ENCODE measurements at places on chromosomes 6 and 20. TPM values are rescaled to one million over a fixed set of nuclear protein-coding genes. Genes with fewer than 3 reads are reported as not detected.

Gene YTHDF1
- 16.4 TPM for total RNA-seq

Gene CLIC5
- total RNA-seq: under 0.01 TPM

Gene C6orf15
- not detected for total RNA-seq

Gene OXT
- total RNA-seq: not detected

Gene POM121L2
- not detected for total RNA-seq

Gene TNXB
- 0.90 TPM for total RNA-seq

Gene CD24
- 0.38 TPM for total RNA-seq

Gene MACROD2
- total RNA-seq: 0.25 TPM

Gene PLN
- not detected for total RNA-seq

Gene SCRT2
- not detected for total RNA-seq

Gene DLGAP4
- total RNA-seq: 7.8 TPM

GRCh38 chr20:34600892-34601653 is 42.6 kb downstream of the MAP1LC3A start:
- DNase-seq: no peak

- no peak for DNase-seq
Observed at GRCh38 chr6:42313941-42314570, 96.4 kb upstream of the MRPS10 start.

- DNase-seq: no peak
Observed at GRCh38 chr6:101302593-101302992, 90.9 kb upstream of the GRIK2 start.

GRCh38 chr6:43489277-43490072 is 12.1 kb downstream of the TJAP1 start:
- no peak for DNase-seq

DNA sequence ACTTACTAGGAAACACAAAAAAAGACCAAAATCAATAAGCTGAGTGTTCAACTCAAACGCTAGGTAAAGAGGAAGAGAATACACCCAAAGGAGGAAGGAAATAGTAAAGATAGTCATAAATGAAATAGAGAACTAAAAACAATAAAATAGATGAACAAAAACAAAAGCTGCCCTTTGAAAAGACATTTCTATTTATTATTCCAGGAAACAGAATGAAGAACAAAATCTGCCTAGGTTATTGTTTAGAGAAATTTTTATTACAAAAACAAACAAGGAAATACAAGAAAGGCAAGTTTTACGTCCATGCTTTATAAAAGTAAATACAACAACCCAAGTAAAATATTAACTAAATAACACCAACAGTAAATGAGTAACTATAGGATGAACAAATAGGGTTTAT is 20.1 kb downstream of the HLA-DMB start:
- DNase-seq: no peak

- DNase-seq: no peak
Observed at GRCh38 chr6:89604653-89605052, 33.9 kb downstream of the LYRM2 start.

DNA sequence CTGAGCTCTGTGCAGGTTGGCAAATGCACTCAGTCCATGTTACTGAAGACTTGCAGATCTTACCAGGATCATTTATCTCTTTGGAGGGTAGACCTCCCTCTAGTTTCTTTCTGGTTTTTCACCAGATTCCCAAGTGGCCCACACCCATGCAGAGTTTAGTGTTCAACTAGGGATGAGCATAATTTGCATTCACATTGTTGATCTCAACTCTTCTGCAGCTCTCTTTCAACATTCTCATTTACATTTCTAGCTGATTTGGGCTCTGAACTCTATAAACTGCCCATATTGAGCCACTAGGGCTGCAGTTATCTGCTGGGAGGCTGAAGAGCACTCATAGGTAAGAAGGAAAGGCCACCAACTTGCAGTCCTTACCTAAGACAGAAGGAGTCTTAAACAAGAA is 17.9 kb upstream of the HLA-C start:
- no peak for DNase-seq

DNA sequence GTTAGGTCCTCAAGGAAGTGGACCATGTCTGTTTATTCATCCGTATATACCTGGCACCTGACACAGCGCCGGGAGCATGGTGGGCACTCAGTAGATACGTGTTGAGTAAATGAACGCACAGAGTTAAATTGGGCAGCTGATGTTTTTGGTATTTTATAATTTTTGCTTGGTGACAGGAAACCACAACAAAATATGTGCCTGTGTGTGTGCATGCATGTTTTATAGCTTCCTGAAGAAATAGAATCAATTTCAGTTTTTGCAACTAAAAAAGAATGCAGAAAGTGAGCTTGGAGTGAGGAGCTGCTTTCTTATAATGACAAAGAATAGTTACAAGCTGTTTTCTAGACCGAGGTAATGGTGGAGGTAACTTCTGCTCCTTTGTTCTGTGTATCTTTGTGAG is 91.4 kb downstream of the PLCB4 start:
- no peak for DNase-seq

DNA sequence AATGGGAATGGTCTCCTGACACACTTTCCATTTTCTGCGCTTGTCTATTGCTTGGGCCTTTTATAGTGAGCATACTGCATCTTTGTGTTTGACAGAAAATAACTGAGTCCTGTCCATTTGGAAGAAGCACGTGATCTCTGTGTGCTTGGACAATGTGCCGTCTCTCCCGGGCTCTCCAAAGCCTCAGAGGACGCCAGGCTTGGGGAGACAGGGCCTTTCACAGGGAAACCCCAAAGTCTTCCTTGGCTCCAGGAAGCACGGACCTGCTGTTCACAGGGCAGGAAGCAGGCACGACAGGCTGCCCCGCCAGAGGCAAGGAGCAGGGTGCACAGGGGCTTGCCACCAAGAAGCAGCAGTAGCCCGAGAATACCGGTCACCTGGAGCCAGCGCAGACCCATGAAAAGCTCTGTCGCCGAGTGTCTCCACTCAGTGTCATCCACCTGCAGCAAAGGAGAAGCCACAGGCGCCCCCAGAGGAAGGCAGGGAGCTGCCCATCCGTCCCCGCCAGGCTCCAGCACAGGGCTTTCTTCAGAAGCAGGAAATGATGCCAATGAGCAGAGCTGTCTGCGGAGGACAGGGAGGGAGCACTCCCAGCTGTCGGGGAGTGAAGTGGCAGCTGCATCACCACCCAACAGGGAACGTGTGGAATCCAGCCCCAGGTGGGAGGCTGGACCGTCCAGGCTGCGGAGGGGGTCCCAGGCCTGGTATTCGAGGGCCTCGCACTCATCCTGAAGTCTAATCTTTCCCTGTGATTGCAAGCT is 135.1 kb downstream of the AGPAT4 start:
- DNase-seq: no peak

DNA sequence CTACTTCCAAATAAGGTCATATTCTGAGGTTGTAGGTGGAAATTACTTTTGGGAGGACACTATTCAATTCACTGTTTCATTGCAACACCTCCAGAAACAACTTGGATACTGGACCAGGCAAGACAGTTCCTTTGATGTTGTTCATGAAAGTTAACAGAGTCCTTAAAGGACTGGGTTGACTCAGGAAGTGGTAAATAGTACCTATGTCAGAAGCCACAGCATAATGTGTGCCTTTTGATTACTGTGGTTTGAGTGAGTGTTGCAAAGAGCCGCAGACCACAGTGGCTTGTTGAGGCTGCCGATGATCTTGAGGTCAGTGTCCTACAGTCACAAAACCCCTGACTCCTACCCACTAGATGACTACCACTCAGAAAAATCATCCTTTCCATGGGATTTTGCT is 10.9 kb downstream of the IL20RA start:
- no peak for DNase-seq

DNA sequence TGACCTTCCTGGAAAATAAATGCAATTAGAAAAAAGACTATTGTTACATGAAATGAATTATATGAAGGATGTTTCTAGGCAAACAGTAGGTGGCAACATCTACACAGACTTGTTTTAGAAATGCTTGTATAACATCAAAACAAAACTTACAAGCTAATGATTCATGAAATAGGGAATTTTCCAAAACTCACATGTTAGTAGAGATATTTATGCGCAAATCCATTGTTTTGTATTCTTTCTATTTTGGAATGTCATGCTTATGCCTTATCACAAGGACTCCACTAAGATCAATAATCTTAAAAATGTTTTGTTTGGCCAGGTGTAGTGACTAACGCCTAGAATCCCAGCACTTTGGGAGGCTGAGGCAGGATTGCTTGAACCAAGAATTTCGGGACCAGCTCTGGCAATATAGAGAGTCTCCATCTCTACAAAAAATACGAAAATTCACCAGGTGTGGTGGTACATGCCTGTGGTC is 32.3 kb upstream of the LGSN start:
- DNase-seq: peak; percentile 23

GRCh38 chr6:11413728-11414127 is 123.8 kb upstream of the TMEM170B start:
- DNase-seq: no peak

- no peak for DNase-seq
Observed at GRCh38 chr6:81144346-81144745, 608.1 kb downstream of the TENT5A start.

GRCh38 chr20:18852318-18852717 is 38.7 kb downstream of the SCP2D1 start:
- DNase-seq: no peak

DNA sequence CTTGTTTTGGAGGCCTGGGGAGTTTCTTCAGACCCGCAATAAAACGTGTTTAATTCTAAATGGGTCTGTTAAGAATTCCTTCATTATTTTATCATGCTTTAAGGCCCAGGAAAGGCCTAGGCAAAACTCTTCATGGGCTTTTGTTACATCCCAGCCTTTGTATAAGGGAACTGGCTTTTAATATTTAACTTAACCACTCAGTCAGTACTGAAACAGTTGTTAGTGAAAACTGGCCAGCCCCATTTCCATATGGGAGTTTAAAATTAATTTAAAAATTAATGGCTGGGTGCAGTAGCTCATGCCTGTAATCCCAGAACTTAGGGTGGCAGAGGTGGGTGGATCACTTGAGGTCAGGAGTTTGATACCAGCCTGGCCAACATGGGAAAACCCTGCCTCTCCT is 213.2 kb upstream of the FKBP1C start:
- no peak for DNase-seq

DNA sequence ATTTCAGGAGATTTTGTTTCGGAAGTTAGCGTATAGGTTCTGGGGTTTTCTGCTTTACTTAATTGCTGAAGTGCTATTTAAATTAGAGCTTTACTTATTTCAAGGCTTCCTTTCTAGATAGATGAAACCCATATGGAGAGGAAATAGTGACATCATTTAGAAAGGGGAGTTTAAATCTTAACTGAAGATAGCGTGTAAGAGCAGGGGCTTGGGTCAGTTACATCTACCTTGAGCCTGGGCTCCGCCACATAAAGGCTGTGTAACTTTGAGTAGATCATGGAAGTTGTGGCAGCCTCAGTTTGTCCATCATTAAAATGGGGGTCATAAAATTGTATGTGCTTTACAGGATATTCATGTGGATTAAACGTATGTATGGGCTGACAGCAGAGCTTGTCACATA is 4.7 kb downstream of the CDS2 start:
- DNase-seq: no peak

GRCh38 chr20:39433466-39433865 is 471.3 kb downstream of the DHX35 start:
- no peak for DNase-seq

DNA sequence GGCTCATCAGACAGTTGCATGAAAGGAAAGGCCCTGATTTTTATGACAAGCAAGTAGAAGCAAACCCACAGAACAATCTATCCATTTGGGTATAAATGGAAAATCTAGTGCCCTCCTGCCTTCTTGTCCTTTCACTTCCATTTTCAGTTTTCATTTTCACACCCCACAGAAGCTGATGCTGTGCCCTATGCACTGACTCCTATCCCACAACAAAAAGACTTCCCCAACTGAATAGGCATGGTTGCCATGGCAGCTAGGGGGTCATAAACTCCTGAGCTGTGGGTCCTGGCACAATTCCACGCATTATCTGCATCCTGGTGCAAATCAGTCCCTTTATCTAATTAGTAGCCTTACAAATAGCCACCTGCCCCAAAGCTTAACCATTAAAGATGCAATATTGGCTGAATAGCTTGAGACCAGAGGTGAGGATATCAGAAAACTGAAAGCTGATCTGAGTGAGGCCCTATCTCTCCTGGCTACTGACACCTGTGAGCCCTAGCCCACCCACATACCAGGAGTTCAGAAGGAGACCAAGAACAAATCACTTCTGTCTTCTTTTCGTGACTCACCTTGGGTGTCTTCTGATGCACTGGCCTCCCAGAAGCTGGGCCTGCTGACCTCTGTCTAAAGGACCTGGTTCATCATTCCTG is 34.9 kb upstream of the HEY2 start:
- no peak for DNase-seq

GRCh38 chr6:42136508-42137193 is 5.8 kb downstream of the C6orf132 start:
- DNase-seq: peak; percentile 66

DNA sequence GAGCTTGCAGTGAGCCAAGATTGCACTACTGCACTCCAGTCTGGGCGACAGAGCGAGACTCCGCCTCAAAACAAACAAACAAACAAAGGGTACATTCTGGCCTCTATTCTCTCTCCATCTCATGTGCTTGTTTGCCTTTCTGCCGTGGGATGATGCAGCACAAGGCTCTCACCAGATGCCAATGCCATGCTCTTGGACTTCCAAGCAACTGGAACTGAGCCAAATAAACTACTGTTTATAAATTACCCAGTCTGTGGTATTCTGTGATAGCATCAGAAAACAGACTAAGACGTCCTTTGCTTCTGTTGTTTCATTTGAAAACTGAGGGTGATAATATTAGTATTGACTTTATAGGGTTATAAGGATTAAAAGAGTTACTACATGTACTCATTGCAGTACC is 3.6 kb upstream of the BRD2 start:
- DNase-seq: no peak

DNA sequence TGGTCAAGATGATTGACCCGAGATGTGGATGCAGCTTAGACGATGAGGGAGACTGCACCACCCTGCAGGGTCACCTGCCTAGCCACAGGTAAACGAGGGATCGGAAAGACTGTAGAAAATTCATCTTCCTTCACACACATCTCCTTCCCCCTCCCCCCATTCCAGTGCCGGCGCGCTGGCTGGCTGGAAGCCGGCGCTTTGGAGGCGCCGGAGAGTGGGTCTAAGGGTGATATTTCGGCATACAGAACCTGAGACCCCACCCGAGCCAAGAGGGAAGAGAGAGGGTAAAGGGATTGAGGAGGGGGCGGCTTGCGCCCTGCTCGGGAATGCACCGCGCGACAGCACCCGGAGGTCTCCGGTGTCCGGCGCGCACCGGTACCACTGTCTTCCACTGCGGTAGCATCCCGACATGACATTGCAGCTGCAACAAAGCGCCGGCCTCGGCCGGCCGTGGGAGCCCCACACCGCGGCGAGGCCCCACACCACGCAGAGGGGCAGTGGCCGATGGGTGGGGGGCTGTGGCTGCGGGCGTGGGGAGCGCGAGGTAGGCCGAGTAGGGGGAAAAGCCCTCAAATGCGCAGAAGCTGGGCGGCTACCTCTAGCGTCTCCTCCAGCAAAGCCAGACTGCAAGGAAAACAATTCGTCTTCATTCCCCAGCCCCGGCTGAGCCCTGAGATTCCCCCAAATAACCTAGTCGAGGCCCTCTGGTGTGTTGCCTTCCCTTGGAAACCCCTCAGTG is 984 bp downstream of the TNFRSF21 start:
- peak; percentile 35 for DNase-seq

DNA sequence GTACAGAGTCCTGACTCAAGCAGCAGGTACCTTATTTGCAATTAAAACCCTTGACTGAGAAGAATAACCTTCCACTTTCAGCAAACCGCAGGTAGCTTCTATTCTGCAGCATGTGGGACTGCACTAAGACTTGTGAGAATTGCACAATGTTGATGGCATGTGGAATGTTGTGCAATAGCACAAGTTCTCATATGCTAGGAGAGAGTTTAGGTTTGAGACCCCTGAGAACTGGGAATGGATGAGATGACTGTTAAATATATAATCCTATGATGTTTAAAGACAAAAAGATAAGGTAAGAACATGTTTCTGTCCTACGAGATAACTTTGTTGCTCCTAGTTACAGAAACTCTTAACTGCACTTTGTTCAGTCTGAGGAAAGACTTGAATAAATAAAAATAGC is 194.6 kb downstream of the OTOR start:
- no peak for DNase-seq
